Dermis lymphatic vessel endothelial cell (primary cell): ENCODE measurements at places on chromosomes 13 and 19. TPM values are rescaled to one million over a fixed set of nuclear protein-coding genes. Genes with fewer than 3 reads are reported as not detected.

UNC13A gene
- total RNA-seq = under 0.01 and 0.11 TPM in 2 replicates

ZNF607 gene
- total RNA-seq = 1.7 and 3.1 TPM in 2 replicates

SLC44A2 gene
- 61.0 and 69.5 TPM in 2 replicates for total RNA-seq

NOVA2 gene
- 3.7 and 6.4 TPM in 2 replicates for total RNA-seq

PKN1 gene
- total RNA-seq = 238 and 246 TPM in 2 replicates

POLR2I gene
- 93.6 and 102 TPM in 2 replicates for total RNA-seq

ZNF99 gene
- not detected in 2 replicates for total RNA-seq

MYO16 gene
- under 0.01 TPM in 1 of 2 replicates, not detected in the other for total RNA-seq

GAPDHS gene
- 0.09 TPM in 1 of 2 replicates, not detected in the other for total RNA-seq

MATK gene
- 0.34 and 2.3 TPM in 2 replicates for total RNA-seq

SPHK2 gene
- 4.0 and 4.9 TPM in 2 replicates for total RNA-seq

CBLC gene
- not detected in 2 replicates for total RNA-seq

ZNF284 gene
- total RNA-seq = 2.9 and 3.1 TPM in 2 replicates

APOC4 gene
- total RNA-seq = not detected in 2 replicates

KIR2DL3 gene
- not detected in 2 replicates for total RNA-seq

ZNF540 gene
- 0.33 and 0.34 TPM in 2 replicates for total RNA-seq

ZNF442 gene
- 0.65 and 1.9 TPM in 2 replicates for total RNA-seq

KIR3DL1 gene
- not detected in 2 replicates for total RNA-seq

GPR12 gene
- not detected in 2 replicates for total RNA-seq

ZNF256 gene
- 4.9 and 6.1 TPM in 2 replicates for total RNA-seq

SLC6A16 gene
- total RNA-seq = 0.43 and 0.52 TPM in 2 replicates

SPATA13 gene
- total RNA-seq = 1.6 and 2.9 TPM in 2 replicates

SHD gene
- total RNA-seq = not detected in 2 replicates

TMEM190 gene
- total RNA-seq = not detected in 2 replicates

LCP1 gene
- total RNA-seq = under 0.01 and 0.52 TPM in 2 replicates

ZNF816 gene
- 5.0 and 8.9 TPM in 2 replicates for total RNA-seq

CLC gene
- total RNA-seq = not detected in 2 replicates

SIGLEC12 gene
- total RNA-seq = not detected in 2 replicates

SHC2 gene
- 9.3 and 22.0 TPM in 2 replicates for total RNA-seq

TYROBP gene
- not detected in 2 replicates for total RNA-seq

PRODH2 gene
- total RNA-seq = not detected in 2 replicates

PLK5 gene
- not detected in 2 replicates for total RNA-seq

IL11 gene
- total RNA-seq = 0.33 TPM in 1 of 2 replicates, not detected in the other

PCDH20 gene
- not detected in 2 replicates for total RNA-seq

CPB2 gene
- not detected in 2 replicates for total RNA-seq

SLC7A9 gene
- not detected in 2 replicates for total RNA-seq

FUT6 gene
- total RNA-seq = not detected in 2 replicates

ZNF554 gene
- total RNA-seq = 3.4 and 3.9 TPM in 2 replicates

ATP12A gene
- total RNA-seq = under 0.01 TPM in 1 of 2 replicates, not detected in the other

ATP1A3 gene
- not detected in 2 replicates for total RNA-seq

TM9SF2 gene
- 124 and 133 TPM in 2 replicates for total RNA-seq
